ENCODE measurements at places on chromosomes 6 and 20.
A peak's percentile ranks its signal among the peaks of the same experiment; 100 is the strongest.

DNA sequence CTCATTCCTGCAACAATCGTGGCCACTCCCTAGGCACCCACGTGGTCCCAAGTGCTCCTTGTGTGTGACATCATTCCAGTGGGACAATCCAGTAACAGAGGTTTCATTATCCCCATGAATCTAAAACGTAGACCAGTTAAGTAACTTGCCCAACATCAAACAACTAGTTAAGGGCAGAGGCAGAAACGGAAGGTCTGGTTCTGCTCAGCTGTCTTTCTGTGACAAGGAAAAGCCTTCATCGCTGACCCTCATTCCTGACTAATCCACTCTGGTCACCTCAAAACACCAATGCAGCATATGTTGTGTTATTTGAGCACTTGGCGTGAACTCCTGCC lies 261.4 kb upstream of the JARID2 start:
- DNase-seq: no peak

GRCh38 chr6:5123296-5124143 lies 38.4 kb downstream of the PPP1R3G start:
- DNase-seq: no peak

DNA sequence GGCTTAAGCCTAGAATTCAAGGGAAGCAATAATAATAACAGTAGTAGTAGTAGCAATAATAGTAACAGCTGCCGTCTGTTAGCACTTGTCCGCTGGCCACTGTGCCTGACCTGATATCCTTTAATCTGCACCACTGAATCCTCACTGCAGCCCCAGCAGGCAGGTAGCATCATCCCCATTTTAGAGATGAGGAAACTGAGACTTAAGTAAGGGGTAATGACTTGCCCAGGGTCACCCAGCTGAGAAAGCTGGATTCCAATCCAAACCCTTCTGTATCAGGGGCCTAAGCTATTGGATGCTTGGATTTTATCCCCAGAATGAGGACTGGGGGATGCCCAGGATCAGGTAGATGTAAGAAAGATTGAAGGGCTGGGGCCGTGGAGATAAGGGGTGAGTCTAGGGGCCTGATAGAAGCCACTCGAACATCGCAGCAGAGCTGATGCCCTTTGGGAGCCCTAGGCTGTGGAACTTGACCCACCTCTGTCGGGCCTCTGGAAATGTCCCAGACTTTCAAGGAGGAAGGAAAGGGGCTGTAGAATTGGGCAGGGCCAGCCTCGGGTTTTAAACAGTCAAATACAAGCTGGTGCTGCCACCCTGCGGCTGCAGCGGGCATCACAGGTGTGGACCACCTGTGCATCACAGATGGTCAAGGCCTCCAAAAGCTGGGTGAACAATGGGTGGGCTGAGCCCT lies 102.1 kb upstream of the MYL9 start:
- DNase-seq: peak; percentile 51

DNA sequence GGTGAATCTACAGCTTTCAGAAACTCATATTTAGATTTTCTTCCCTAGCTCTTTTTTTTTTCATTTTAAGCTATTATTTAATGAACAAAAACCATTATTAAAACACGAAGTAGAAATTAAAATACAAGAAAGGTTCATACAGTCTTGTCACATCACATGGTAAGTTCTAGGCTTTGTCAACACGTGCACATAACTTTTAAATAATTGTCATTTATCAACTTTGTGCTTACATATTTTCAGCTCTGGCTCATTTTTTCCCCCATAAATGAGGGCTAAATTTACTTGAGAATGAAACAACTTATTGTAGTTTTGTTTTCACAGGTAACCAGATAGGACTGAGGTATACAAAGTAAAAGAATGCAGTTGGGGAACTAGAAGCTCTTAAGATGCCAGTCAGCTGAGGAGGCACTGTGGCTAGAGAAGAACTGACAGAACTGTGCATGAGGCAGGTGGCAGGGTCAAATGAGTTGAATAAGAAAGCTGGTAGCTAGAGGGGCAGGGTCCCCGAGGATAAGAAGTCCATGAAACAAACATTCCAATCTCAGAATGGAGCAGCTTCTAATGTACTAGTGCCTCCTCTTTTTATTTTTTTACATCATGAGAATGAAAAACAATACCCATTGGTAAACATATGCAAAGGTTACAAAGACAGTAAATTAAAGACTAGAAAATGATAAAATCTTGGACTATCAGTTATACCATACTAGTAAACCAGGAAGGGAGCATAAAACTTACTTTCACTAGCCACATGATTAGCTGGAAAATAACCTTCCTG lies 141.5 kb downstream of the MYB start:
- DNase-seq: no peak

GRCh38 chr6:42404484-42404883 lies 47.2 kb downstream of the TRERF1 start:
- DNase-seq: peak; percentile 40

Data from CD4-positive, alpha-beta T cell (primary cell).